Vein endothelial cell (primary cell): ENCODE measurements at places on chromosomes 2 and 18. TPM values are rescaled to one million over a fixed set of nuclear protein-coding genes. Genes with fewer than 3 reads are reported as not detected.

The TCF23 gene
- total RNA-seq, result not detected in 2 replicates

The SERPINB10 gene
- total RNA-seq, result not detected in 2 replicates

The NXPH2 gene
- total RNA-seq, result not detected in 2 replicates

The HAAO gene
- total RNA-seq, result not detected in 2 replicates

The ICOS gene
- total RNA-seq, result not detected in 2 replicates

The COPS9 gene
- 89.4 and 116 TPM in 2 replicates for total RNA-seq

The TMEM198 gene
- total RNA-seq, result not detected in 2 replicates

The DSG2 gene
- total RNA-seq, result 0.19 TPM in 1 of 2 replicates, not detected in the other

The AQP12A gene
- total RNA-seq, result not detected in 2 replicates

The KCNK3 gene
- not detected in 2 replicates for total RNA-seq

The MRPL19 gene
- 33.0 and 42.0 TPM in 2 replicates for total RNA-seq

The EPAS1 gene
- total RNA-seq, result 392 and 427 TPM in 2 replicates

The UGT1A4 gene
- total RNA-seq, result not detected in 2 replicates

The ACMSD gene
- total RNA-seq, result not detected in 2 replicates
